ENCODE measurements at places on chromosomes 4 and X.
A peak's percentile ranks its signal among the peaks of the same experiment; 100 is the strongest.

- DNase-seq, result no peak
Observed at GRCh38 chrX:13464599-13465275, 104.7 kb upstream of the EGFL6 start.

DNA sequence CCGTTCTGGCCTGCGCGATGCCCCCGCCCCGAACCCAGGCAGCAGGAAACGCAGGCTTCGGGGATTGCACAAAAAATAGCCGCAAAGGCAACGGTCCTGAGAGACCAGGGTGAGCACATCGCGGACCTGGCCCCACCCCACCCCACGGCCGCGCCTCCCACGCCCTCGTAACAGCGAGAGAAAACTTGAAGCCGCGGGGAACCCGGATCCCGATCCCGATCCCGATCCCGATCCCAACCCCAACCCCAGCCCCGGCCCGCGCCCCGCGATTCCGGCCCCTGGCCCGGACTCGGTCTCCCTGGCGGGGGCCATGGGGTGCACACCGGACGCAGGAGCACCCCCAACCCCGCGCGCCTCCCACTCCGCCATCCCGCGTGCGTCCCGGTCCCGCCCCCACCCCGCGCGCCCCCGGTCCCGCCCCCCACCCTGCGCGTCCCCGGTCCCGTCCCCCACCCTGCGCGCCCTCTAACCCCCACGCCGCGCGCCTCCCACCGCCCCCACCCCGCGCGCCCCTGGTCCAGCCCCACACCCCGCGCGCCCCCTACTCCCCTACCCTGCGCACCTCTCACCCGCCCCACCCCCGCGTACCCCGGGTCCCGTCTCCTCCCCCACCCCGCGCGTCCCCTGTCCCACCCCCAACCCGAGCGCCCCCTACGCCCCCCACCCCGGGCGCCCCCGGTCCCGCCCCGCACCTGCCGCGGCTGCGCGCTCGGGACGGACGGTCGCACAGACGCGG, 29.0 kb downstream of the NOP14 start:
- DNase-seq, result peak; percentile 36

DNA sequence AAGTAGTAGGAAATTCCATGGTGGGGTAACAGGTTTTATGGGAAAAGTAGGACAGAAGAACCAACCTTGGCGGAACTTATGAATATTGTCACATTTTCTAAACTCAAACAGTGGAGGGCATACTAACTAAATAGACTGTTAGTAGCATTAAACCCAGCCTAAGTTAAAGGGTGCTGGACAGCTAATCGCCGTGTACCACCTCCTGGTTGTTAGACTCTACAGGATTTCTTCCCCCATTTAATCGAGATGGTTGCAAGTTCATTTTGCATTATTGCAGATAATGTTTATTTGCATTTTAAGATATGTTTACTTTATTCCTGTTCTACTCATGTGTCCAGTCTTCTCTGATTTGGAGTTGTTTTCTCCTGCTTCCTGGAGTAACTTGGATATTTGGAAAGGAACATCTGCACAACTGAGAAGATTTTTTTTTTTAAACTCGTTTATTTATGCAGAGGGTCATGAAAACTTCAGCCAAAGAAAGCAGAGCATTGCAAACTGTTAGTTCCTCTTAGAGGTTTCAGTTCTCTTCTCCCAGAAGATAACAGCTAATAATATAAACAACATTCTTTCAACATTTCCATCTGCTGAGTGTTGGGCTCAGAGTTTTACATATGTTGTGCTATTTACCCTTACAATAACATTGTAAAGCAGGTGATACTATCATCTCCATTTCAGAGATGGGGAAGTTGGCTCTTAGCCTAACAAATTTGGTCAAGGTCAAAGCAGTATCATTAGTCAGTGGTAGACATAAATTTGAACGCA, 51.5 kb upstream of the TBC1D9 start:
- no peak for DNase-seq

GRCh38 chr4:170091069-170091696, 1.4 kb upstream of the AADAT start:
- no peak for DNase-seq

- DNase-seq, result no peak
Observed at GRCh38 chr4:137922721-137923120, 319.4 kb downstream of the SLC7A11 start.

GRCh38 chr4:15006416-15007024, 4.2 kb downstream of the CPEB2 start:
- no peak for DNase-seq

All from Caco-2 (cell line).